Skeletal muscle tissue (tissue), 5 donors: ENCODE measurements at places on chromosomes 11 and 22. TPM values are rescaled to one million over a fixed set of nuclear protein-coding genes. Genes with fewer than 3 reads are reported as not detected.

The OR56A4 gene
- not detected for total RNA-seq

The C22orf23 gene
- total RNA-seq, result 0.52 TPM

The PKDREJ gene
- total RNA-seq, result not detected

The RIMBP3C gene
- not detected for total RNA-seq

The SLC22A6 gene
- total RNA-seq, result not detected

The OR51B2 gene
- total RNA-seq, result not detected

The OPCML gene
- under 0.01 TPM for total RNA-seq

The MAPK8IP1 gene
- total RNA-seq, result 18.8 TPM

The PATE4 gene
- total RNA-seq, result not detected

The GRAMD1B gene
- total RNA-seq, result 8.9 TPM

The CCDC15 gene
- total RNA-seq, result 2.6 TPM

The TRIM51 gene
- total RNA-seq, result not detected

The NAV2 gene
- total RNA-seq, result 43.3 TPM

The VPREB3 gene
- not detected for total RNA-seq
